ENCODE measurements at places on chromosomes 1 and 21. TPM values are rescaled to one million over a fixed set of nuclear protein-coding genes. Genes with fewer than 3 reads are reported as not detected.

GRCh38 chr1:53561503-53562105, 102.4 kb downstream of the DMRTB1 start:
- no peaks in the 10 kb centered on the region for H3K36me3 ChIP-seq
- peak; percentile 6 for DNase-seq
- H3K4me1 ChIP-seq, result no peaks in the 10 kb centered on the region
- H3K4me3 ChIP-seq, result no peak overlapping the region
- no peak overlapping the region for H3K27ac ChIP-seq

- H3K27me3 ChIP-seq, result peaks cover 13% of the 10 kb centered on the region
- no peak for DNase-seq
- no peak overlapping the region for H3K27ac ChIP-seq
- H3K4me3 ChIP-seq, result no peak overlapping the region
- H3K4me1 ChIP-seq, result no peaks in the 10 kb centered on the region
These were observed 6.1 kb upstream of the MYCL start for GRCh38 chr1:39907528-39908453.

- DNase-seq, result no peak
- no peak overlapping the region for H3K27ac ChIP-seq
- no peak overlapping the region for H3K4me3 ChIP-seq
- no peaks in the 10 kb centered on the region for H3K36me3 ChIP-seq
- no peaks in the 10 kb centered on the region for H3K27me3 ChIP-seq
These were observed 16.0 kb downstream of the ARID1A start for GRCh38 chr1:26711777-26712176.

DNA sequence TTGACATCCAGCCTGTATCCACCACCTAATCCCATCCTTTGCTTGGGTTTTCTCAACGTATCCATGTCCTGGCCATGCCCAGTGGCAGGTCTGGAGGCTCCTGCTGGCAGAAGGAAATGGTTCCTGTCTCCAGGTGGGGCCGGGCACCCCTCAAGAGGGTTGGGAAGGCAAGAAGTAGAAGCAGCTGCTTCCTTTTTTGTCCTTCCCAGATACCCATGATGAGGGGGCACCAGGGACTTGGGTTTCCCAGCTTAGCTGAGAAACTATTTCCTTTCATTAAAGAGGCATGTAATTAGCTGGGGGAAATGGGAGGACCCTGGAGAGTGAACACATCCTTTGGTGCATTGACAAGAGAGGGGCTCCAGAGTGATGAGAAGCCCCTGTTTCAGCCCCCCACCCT, 21.1 kb upstream of the SLC45A3 start:
- no peaks in the 10 kb centered on the region for H3K4me1 ChIP-seq
- no peak overlapping the region for H3K27ac ChIP-seq
- no peaks in the 10 kb centered on the region for H3K36me3 ChIP-seq
- H3K4me3 ChIP-seq, result no peak overlapping the region

DNA sequence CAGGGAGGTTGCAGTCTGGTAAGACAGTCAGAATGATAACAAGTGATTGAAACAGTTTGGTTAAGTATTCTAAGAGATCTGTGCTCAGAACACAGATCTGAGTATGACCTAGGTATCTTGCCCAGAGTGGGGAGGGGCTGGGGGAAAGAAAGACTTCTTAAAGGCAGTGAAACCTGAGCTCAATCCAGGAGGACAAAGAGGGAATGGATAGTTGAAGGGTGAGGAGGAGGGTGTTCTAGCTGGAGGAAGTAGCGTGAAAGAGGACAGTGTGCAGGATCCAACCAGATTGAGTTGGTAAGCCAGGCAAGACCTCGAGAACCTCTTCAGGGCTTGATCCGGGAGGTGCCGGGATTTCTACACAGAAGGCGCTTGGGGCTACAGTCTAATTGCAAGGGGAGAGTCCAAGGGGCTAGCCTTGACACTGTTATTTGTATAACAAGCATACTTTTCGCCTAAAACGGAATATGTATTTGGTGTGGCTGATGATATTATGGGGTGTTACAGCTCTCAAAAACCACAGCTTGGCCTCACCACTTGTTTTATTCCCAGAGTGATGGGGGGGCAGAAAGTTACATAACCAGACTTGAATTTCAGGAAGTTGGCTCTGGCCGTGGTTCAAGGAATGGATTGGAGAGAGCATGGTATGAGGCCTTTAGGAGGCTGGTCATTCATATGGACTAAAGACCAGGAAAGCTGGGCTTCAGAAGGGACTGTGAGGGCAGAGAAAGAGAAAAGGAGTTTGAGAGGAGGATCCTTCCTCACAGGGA, 19.1 kb downstream of the RCSD1 start:
- H3K27me3 ChIP-seq, result no peaks in the 10 kb centered on the region
- no peaks in the 10 kb centered on the region for H3K36me3 ChIP-seq
- no peak for DNase-seq
- H3K27ac ChIP-seq, result peak overlapping the region; percentile 40
- H3K4me1 ChIP-seq, result peaks cover 5% of the 10 kb centered on the region

DNA sequence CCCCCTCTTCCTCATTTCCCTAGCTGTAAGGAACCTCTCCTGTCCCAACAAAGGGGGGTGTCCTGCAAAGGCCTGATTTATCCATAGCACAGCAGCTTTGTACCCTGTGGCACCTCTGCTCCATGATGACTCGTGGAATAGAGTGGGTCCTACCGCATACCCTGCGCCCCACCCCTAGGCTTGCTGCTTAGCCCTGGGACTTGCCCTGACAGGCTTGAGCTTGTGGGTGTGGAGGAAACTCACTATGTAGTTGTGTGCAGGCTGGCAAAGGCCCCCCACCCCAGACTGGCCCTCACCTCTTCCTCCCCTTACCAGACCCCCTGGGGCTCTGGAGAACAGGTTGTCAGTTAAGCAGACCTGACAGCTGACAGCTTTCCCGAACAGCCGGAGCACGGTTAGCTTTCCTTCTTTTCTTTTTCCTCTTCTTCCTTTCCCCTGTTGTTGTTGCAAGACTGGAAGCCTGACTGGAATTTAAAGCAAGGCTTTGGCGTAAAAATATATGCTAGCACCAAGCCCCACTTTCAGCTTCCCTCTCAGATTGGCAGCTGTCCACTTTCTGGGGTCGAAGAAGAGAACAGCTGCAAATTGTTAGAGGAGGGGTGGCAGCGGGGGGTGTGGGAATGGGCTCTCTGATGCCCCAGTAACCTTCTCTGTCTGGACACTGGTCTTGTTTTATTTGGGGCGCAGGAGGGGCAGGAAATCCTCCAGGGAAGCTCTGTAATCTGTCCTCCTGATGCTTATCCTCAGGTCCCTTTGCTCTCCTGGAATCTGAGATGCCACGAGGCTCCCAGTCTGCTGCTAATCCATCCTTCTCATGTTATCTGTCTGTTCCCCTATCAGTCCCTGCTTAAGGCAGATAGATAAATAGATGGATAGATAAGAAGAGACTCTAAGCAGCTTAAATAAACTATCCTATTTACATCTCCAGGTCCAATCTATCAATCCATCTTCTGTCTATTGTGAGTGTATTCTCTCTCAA, 134.6 kb downstream of the BRINP2 start:
- no peaks in the 10 kb centered on the region for H3K4me1 ChIP-seq
- DNase-seq, result no peak
- no peaks in the 10 kb centered on the region for H3K27me3 ChIP-seq
- H3K4me3 ChIP-seq, result no peak overlapping the region
- no peaks in the 10 kb centered on the region for H3K36me3 ChIP-seq
- H3K27ac ChIP-seq, result no peak overlapping the region

DNA sequence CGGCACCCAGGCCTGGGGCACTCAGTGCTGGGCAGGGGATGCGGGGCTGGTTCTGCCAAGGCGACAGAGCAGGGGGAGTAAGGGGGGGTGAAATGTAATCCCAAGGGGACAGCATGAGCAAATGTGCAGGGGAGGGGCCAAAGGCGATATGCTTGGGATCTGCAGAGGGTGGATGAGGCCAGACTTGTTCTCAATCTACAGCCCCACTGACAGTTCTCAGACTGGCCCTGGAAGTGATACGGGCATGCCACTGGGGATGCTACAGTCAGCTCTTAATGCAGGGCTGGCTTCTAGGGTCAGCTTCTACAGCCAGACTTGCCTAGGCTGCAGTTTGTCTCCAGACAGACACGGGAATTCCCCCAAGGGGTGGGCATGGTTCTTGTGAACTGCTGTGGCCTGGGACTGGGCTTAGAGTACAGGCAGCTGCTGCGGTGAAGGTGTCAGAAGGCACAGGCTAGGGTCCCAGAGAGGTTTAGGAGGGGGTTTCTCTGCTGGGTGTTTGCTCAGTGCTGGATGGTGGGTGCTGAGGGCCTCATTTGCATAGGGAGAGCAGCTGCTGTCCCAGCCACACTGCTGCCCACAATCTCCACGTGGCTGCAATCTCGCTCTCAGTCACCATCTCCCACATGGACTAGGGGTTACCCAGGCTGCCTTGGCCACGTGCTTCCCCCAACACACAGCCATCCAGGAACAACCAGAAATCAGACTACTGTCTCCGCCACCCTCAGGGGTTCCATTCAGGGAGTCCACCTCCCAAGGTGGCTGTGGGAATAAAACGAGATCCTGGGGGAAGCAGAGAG, 190.1 kb downstream of the HIVEP3 start:
- H3K4me1 ChIP-seq, result no peaks in the 10 kb centered on the region
- no peaks in the 10 kb centered on the region for H3K27me3 ChIP-seq
- no peaks in the 10 kb centered on the region for H3K36me3 ChIP-seq
- peak; percentile 55 for DNase-seq

Gene FAM177B
- not detected for total RNA-seq
